ENCODE measurements at places on chromosomes 4 and X. TPM values are rescaled to one million over a fixed set of nuclear protein-coding genes. Genes with fewer than 3 reads are reported as not detected.

RIBC1 gene
- 0.32 TPM for total RNA-seq

MAGEB4 gene
- total RNA-seq = not detected

SPACA5 gene
- not detected for total RNA-seq

GRCh38 chr4:100008048-100008447, 58.0 kb upstream of the H2AZ1 start:
- peak; percentile 89 for DNase-seq

FRMPD4 gene
- not detected for total RNA-seq

DNA sequence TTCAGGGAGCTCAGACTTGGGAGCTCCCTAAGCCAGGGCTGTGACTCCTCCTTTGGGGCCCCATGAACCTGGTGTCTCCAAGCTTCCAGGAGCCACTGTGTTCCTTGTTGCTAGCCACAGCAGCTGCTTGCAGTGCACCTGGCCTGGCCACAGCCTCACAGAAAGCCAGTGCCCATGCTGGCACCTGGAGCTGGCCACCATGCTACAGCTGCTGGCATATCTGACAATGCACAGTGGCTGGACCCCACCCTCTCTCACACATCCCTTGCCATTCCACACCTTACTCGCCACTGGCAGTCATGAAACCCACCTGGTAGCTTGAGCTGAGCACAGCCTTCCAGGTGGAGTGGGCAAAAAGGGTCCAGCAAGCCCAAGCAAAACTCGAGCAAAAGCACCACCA, 441.7 kb downstream of the ARAP2 start:
- no peak for DNase-seq

DNA sequence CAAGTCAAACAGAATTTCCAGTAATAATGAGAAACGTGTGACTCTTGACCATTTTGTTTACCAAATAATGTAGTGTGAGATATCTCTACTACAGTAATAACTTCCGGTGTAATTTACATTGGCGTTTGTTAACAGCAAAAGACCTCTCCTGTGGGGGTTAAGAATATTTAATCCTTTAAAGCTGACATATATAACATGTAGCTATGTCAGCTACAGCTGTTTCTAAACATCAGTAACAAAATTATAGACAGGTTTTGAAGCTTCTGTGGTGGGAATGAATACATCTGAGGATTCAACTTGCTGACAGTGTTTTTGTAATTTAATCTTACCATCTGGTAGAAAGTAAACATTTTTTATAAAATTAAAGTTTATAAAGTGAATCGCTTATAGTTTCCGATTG, 73.6 kb upstream of the TENM3 start:
- no peak for DNase-seq

- no peak for DNase-seq
Measured at GRCh38 chrX:7164174-7164573, 16.2 kb upstream of the PUDP start.

DNA sequence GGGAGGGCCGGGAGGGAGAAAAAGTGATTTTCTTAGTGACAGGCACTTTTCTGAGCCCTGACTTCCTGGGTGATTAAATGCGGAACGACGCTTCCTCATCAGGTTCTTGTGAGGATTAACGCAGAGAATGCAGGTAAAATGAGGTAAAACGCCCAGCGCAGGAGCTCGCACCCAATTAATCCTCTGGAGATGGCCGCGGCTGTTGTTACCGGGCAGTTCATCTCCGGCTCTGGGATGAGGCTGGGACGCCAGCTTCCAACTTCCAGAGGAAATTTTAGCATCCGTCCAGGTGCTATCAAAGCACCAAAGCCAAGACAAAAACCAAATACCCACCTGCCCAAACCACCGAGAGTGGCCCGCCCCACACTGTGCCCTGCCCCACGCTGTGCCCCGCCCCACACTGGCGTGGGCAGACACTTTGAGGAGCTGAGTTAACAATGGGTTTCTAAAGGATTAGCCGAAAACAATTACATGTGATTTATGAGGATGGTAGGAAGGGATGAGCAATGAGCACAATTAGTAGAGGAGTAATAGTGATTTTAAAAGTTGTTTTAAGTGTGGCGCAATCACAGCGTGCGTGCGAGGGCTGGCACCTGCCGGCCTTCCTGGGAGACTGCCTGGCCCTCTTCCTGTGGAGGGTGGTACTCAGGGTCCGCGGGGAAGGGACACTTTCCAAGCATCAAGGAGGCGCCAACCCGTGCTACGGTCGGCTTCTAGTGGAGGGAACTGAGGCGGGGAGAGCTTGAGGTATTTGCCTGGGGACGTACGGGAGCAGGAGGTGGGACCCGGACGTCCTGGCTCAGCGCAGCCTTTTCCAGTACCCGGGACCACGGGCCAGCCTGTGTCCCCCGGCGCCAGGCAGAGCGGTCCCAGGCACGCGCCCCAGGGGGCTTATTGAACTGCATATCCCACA, 41.6 kb upstream of the ADRA2C start:
- DNase-seq = peak; percentile 27

GRCh38 chr4:147863808-147864472, 132.1 kb downstream of the ARHGAP10 start:
- DNase-seq = peak; percentile 39

GPR82 gene
- total RNA-seq = not detected

All from GM23248 (cell line).